Natural killer cell treated with Interleukin-12 subunit alpha and Interleukin-12 subunit beta and Interleukin-15 and Interleukin-18, amount 100 ng/mL, for 72 hours (primary cell): ENCODE measurements at places on chromosomes 16 and 17. TPM values are rescaled to one million over a fixed set of nuclear protein-coding genes. Genes with fewer than 3 reads are reported as not detected.

- H3K4me1 ChIP-seq, result peaks cover 32% of the 10 kb centered on the region
- DNase-seq, result no peak
- no peaks in the 10 kb centered on the region for H3K27me3 ChIP-seq
These were observed 1.8 kb downstream of the IL27 start for GRCh38 chr16:28504707-28505404.

- H3K27ac ChIP-seq, result no peak overlapping the region
- no peaks in the 10 kb centered on the region for H3K27me3 ChIP-seq
- DNase-seq, result no peak
- H3K4me1 ChIP-seq, result no peaks in the 10 kb centered on the region
- no peaks in the 10 kb centered on the region for H3K36me3 ChIP-seq
These were observed 983.9 kb upstream of the EEF2KMT start for GRCh38 chr16:6081320-6081976.

- peaks cover 77% of the 10 kb centered on the region for H3K4me1 ChIP-seq
- peak overlapping the region; percentile 99 for H3K4me3 ChIP-seq
- peak overlapping the region; percentile 94 for H3K27ac ChIP-seq
- no peaks in the 10 kb centered on the region for H3K27me3 ChIP-seq
These were observed 1.7 kb downstream of the PRKAR1A start for GRCh38 chr17:68513932-68514331.

DNA sequence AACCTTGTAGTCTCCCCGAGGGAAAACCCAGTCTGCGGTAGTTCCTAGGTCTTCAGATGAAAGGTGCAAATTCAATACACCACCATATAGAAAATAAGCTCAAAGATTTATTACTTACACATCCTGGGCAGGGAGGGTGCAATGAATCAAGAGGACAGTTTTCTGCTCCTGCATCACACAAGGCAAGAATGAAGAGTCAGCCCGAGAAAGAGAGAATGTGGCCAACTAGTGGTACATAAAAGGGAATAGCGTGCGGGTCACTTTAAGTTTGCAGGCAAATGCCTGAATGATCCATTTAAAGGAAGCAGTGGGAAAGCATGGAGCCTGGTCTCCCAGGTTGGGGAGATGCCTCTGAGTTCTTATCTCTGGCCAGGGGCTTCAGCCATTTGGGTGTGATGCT is 403.4 kb downstream of the GRIN2A start:
- no peaks in the 10 kb centered on the region for H3K36me3 ChIP-seq
- no peaks in the 10 kb centered on the region for H3K27me3 ChIP-seq
- H3K27ac ChIP-seq, result no peak overlapping the region
- H3K4me3 ChIP-seq, result no peak overlapping the region
- no peaks in the 10 kb centered on the region for H3K4me1 ChIP-seq

GRCh38 chr16:12304861-12305596 is 328.5 kb downstream of the SNX29 start:
- no peak overlapping the region for H3K4me3 ChIP-seq
- no peak for DNase-seq
- no peak overlapping the region for H3K27ac ChIP-seq
- H3K36me3 ChIP-seq, result no peaks in the 10 kb centered on the region

DNA sequence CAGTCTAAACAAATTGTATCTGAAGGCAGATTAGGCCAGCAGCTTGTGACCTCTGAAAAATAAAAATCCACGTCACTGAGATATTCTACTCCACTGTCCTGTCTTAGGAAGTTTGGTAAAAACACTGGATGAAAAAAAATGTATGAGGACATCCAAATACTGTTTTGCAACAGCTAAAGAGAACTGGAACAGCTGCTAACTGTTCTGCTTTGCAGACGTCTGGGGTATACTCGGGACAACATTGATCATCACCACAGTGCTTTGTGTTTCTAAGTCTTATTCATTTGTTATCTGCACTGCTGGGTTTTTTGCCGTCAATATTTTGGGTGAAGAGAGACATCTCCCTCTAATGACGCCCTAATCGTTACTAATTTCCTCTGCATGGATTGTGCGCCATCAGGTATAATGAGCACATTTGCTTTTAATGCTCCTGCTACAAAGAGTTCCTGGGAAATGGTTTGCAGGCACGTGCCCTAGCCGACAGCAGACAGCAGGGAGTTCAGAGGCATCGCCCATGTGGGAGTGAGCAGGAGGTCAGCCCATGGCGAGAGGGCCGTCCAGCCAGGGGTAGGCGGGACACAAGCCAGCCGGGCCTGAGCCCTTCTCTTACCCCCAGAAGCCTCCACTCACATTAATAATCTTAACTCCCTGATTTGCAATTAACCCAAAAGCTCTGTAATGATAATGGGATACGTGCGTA is 87.0 kb downstream of the CBLN1 start:
- no peaks in the 10 kb centered on the region for H3K4me1 ChIP-seq
- H3K36me3 ChIP-seq, result no peaks in the 10 kb centered on the region
- H3K27me3 ChIP-seq, result peaks cover 3% of the 10 kb centered on the region
- DNase-seq, result no peak
- no peak overlapping the region for H3K4me3 ChIP-seq

DNA sequence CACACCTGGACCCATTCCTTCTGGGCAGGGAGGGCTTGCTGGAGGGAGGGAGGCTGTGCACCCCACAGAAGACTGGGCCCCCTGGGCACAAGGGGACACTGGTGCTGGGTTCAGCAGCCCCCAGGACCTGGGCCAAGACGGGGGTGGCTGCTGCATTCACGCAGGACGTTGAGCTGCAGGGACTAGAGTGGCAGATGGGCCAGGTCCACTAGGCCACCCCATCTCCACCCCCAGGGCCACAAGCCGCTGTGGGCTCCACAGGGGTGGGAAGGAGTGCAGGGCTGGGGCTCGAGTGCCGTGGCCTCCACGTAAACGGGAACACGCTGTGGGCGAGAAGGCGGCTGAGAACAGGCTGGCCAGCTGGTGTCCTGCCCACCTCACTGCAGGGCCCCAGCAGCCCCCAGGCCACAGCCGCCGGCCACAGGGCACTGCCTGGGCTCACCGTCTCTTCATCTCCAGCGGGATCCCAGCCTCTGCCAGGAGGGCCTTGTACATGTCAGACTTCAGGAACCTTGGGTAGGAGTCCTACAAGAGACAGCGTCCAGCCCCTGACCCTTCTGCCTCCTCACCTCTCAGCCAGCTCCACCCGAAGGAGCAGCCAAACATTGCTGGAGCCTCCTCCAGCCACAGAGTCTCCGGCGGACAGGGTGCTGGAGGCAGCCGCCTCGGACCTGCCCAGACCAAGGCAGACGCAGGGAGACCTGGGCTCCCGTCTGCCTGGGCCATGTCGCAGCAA is 6.5 kb downstream of the RGS11 start:
- H3K27me3 ChIP-seq, result no peaks in the 10 kb centered on the region
- no peak overlapping the region for H3K4me3 ChIP-seq
- peaks cover 8% of the 10 kb centered on the region for H3K4me1 ChIP-seq
- no peaks in the 10 kb centered on the region for H3K36me3 ChIP-seq
- H3K27ac ChIP-seq, result peak overlapping the region; percentile 51

- peaks cover 25% of the 10 kb centered on the region for H3K27me3 ChIP-seq
- H3K36me3 ChIP-seq, result no peaks in the 10 kb centered on the region
- no peak overlapping the region for H3K4me3 ChIP-seq
- no peak overlapping the region for H3K27ac ChIP-seq
- H3K4me1 ChIP-seq, result no peaks in the 10 kb centered on the region
- no peak for DNase-seq
These were observed 75.7 kb upstream of the TMEM132E start for GRCh38 chr17:34503528-34504195.

GRCh38 chr17:49483599-49484509 is 11.2 kb upstream of the NGFR start:
- DNase-seq, result no peak
- H3K27me3 ChIP-seq, result peaks cover 28% of the 10 kb centered on the region
- no peak overlapping the region for H3K4me3 ChIP-seq
- H3K4me1 ChIP-seq, result no peaks in the 10 kb centered on the region
- H3K36me3 ChIP-seq, result no peaks in the 10 kb centered on the region

GRCh38 chr16:30892670-30893416 is 1.0 kb downstream of the BCL7C start:
- H3K4me3 ChIP-seq, result peak overlapping the region; percentile 99
- H3K27ac ChIP-seq, result peak overlapping the region; percentile 93
- no peaks in the 10 kb centered on the region for H3K27me3 ChIP-seq
- peaks cover 38% of the 10 kb centered on the region for H3K4me1 ChIP-seq
- peaks cover 5% of the 10 kb centered on the region for H3K36me3 ChIP-seq
- no peak for DNase-seq

DNA sequence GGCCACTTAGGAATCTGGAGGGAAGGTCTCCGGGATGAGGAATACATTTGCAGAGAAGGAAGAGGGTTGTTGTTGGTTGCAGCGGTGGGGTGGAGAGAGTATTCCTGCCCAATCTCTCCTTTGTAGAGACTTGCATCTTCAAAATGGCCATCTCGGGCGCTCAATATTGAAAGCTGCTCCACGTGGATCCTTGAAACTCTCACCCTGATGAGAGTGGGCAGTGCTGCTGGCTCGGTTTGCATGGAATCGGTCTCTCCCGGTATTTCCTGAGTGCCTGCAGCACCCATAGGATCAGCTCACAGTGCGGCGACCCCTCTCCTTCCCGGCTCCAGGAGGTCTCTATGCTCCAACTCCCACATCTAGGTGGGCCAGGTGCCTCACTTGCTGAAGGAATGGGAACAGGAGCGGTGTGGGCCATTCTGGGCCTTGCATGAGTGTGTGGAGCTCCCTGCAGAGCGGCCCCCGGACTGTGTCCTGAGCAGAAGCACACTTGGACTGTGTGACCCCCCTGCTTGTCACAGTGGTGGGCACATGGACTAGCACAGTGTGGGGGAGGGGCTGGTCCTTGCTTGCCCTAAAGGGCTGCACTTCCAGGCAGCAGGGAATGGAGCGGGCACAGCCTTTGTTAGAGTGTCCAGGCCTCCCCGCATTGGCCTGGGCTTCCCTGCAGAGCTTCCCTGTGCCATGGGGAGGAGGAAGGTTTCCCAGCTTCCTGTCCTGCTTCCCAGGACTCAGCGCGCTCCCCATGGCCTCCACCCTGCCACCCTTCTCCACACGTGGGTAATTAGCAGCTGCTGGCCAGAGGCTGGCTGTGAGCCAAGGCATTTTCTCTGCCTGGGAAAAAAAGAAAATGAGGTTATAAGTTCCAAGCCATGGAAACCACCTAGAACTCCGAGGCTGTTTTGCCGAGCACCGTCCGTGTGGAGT is 139.3 kb downstream of the IRF8 start:
- H3K27me3 ChIP-seq, result no peaks in the 10 kb centered on the region
- no peaks in the 10 kb centered on the region for H3K36me3 ChIP-seq
- no peak overlapping the region for H3K4me3 ChIP-seq
- no peak overlapping the region for H3K27ac ChIP-seq
- no peaks in the 10 kb centered on the region for H3K4me1 ChIP-seq
- no peak for DNase-seq

DNA sequence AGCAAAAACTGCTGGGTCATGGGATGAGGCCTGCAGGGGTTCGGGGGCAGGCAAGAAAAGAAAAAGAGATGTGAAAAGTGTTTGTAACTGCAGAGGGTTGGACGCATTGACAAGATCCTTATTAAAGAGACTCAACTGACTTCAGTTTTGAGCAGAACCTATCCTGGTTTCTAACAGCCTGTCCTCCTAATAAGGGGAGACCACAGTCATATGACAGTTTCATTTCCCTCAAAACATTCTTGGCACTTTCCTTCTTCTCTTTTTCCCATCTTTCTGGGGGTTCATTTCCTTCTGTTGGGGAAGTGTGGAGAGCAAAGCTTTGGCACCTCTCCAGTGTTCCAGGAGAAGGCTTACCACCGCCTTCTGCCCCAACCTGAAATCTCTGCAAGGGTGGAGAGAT is 118.5 kb downstream of the MAF start:
- H3K4me3 ChIP-seq, result no peak overlapping the region
- no peak overlapping the region for H3K27ac ChIP-seq
- no peaks in the 10 kb centered on the region for H3K36me3 ChIP-seq
- DNase-seq, result no peak

DNA sequence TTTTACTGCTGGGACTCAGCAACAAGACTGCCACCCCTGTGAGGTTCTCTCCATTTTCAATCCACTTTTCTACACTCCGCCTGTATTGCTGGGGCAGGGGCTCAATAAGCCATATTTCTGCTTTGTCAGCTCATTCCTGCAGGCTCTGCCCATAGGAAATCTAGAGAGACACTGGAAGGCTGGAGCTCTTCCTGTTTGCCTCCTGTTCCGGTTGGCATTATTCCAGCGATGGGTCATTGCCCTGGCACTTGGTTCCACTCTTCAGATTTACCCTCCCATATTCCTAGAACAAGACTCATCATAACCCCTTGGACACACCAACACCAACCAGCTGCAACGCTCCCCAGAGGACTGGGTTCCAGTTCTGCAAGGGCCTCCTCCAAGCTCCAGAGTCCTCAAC is 210.4 kb downstream of the CA10 start:
- no peak overlapping the region for H3K27ac ChIP-seq
- H3K27me3 ChIP-seq, result peaks cover 15% of the 10 kb centered on the region
- H3K4me1 ChIP-seq, result no peaks in the 10 kb centered on the region
- no peak overlapping the region for H3K4me3 ChIP-seq
- no peaks in the 10 kb centered on the region for H3K36me3 ChIP-seq

DNA sequence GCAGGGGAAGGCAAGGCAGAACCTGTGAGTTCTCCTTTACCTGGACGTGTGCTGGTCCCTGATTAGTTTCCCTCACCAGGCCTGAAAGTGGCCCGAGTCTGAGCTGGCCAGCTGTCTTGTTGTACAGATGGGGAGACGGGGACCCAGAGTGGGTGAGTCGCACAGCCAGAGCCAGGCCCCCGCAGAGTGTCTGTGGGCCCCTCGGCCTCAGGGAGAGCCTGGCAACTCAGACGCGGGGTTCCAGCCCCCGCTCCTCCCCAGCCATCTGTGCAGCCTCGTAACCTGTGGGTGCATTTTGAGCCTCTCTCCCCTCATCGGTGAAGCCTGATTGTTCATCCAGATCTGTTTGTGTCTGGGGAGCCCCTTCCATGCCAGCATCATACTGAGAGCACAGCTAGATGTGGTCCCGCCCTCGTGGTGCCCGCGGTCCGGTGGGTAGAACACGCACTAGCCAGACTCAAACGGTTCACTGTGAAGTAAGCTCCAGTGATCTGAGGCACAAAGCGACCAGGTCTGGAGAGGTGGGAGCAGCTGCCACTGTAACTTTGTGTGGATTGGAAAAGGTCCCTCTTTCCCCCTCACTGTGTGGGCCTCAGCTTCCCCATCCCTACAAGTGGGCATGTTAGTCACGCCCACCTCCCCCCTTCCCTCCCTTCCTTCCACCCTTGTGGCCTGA is 6.0 kb upstream of the NDRG4 start:
- H3K27ac ChIP-seq, result no peak overlapping the region
- H3K4me3 ChIP-seq, result no peak overlapping the region
- DNase-seq, result no peak
- no peaks in the 10 kb centered on the region for H3K36me3 ChIP-seq
- peaks cover 5% of the 10 kb centered on the region for H3K27me3 ChIP-seq
- peaks cover 6% of the 10 kb centered on the region for H3K4me1 ChIP-seq

TBC1D3C gene
- total RNA-seq, result not detected

WNT9B gene
- total RNA-seq, result not detected

KRTAP9-8 gene
- not detected for total RNA-seq

CHMP1A gene
- total RNA-seq, result 146 TPM

C16orf74 gene
- total RNA-seq, result not detected

AATF gene
- total RNA-seq, result 95.0 TPM

NRN1L gene
- 1.2 TPM for total RNA-seq
